Foreskin melanocyte (primary cell): ENCODE measurements at places on chromosomes 5 and 9.

DNA sequence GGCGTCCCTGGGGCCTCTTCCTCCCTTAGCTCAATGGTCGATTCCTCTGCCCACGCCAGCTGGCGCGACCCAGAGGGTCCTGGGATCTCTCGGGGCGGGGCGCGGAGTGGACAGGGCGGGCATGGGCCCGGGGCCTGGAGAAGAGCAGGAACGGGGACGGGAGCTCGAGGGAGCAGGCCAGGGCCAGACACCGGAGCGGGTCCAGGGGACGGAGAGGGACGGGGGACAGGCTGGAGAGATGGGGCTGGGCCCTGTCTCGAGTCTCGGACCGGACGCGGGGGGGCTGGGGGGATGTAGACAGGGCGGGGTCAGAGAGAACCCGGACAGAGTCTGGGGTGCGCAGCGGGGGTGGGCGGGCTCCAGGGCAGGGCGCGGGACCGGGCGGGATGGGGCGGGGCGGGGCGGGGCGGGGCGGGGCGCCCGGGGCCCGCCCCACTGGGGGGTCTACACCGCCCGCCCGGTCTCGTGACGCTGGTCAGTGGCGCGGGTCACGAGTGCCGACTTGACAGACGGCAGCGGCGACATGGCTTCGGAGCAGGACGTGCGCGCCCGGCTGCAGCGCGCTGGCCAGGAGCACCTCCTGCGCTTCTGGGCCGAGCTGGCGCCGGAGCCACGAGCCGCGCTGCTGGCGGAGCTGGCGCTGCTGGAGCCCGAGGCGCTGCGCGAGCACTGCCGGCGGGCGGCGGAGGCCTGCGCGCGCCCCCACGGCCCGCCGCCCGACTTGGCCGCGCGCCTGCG is at the start of gene UAP1L1:
Gene UAP1L1, plus strand, starts transcription at position 508 of the 738 bp plus-strand sequence. Its CDS starts 16 bp downstream, at position 524.
- DNase-seq: no peak

- DNase-seq: no peak
These were observed 139.5 kb downstream of the ATPSCKMT start for GRCh38 chr5:10110228-10110627.

DNA sequence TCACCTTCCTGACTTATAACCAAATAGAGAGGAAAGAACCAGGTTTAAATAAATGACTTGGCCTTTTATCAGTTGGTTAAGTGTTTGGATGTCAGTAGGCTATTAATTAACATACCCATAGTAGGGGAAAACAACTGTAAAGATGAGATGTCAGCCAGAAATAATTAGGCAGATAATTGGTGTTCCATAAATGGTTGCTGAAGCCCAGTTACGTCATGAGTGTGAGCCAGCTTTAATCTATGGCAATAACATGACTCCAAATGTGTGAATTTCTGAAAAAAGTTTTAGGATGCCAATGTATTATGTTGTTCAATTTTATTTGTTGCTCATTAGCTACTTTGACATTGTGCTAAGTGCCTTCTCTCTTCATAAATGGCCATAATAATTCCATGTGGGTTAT is 180.5 kb downstream of the FBXL7 start:
- DNase-seq: no peak

DNA sequence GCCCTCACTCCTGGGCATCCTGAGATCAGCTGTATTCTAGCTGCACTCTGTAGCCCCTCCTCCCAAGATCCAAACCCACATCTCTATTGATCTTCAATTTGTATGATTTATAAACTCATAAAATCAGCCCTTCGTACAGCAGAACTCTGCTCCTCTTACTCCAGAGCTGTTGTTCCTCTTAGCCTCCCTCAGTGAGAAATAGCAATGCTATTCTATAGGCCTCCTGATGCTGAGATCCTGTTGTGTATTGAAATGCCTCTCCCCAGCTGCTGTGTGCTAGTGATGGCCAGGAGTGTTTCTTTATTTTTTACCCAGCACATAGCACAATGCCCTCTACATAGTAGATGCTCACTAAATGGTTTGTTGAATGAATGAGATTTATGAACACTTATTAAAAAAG is 320.5 kb upstream of the ADCY2 start:
- no peak for DNase-seq

DNA sequence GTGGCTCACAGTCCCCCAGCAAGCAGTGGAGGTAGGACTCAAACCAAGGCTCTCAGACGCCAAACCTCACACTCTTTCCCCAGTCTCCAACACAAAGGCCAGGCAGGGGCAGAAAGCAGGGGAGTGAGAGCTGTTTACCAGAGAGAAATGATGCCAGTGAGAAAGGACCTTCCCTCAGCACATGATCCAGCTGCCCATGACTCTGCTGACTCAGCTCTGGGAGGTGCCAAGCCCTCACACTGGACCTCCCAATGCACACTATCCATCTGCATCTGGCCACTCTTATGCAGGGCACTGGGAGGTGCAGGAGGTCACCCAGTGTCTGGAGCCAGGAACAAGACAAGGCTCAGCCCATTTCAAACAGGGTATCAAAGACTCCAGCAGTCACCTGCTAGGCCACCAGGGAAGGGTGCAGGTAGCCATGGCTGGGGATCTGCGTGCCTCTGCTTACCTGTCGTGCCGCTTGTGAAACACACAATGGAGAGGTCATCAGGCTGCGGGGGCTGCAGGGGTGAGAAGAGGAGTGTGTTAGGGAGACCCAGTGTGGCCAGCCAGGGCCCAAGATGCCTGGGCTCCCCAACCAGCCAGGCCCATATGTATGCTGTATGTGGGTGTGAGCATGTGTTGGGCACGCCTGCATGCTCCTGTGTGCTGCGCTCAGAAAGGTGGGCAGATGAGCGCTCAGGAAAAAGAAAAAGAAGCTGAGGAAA is 26.3 kb downstream of the ACSL6 start:
- no peak for DNase-seq
